ENCODE measurements at places on chromosomes 4 and X. TPM values are rescaled to one million over a fixed set of nuclear protein-coding genes. Genes with fewer than 3 reads are reported as not detected.

GABRB1 gene
- total RNA-seq: not detected

MAGEB4 gene
- total RNA-seq: not detected

TEX13C gene
- total RNA-seq: not detected

PAGE2B gene
- total RNA-seq: not detected
